ENCODE measurements at places on chromosomes 1 and 21.

DNA sequence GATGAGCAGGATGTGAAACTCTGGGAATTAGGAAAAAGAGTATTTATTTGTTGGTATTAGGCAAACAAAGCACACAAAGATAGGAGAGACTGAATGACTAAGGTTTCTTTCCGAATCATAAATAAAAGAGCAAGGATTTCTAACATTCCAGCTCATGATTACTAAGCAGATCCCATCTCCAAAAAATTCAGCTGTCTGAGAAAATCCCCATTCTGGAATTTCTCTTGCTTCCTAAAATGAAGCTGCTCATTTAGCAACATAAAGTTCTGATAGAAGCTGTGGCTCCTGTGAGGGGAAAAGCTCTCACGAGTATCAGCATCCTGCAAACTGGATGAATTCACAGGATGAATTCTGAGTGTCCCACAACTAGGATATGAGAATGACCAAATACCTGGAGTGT lies 6.7 kb upstream of the SH2D5 start:
- no peak for DNase-seq

- DNase-seq = no peak
Observed at GRCh38 chr21:31798842-31799704, 67.2 kb upstream of the SCAF4 start.

GRCh38 chr1:44685881-44686280 lies 11.4 kb downstream of the ARMH1 start:
- no peak for DNase-seq

GRCh38 chr21:42565206-42565810 lies 51.7 kb downstream of the SLC37A1 start:
- no peak for DNase-seq

DNA sequence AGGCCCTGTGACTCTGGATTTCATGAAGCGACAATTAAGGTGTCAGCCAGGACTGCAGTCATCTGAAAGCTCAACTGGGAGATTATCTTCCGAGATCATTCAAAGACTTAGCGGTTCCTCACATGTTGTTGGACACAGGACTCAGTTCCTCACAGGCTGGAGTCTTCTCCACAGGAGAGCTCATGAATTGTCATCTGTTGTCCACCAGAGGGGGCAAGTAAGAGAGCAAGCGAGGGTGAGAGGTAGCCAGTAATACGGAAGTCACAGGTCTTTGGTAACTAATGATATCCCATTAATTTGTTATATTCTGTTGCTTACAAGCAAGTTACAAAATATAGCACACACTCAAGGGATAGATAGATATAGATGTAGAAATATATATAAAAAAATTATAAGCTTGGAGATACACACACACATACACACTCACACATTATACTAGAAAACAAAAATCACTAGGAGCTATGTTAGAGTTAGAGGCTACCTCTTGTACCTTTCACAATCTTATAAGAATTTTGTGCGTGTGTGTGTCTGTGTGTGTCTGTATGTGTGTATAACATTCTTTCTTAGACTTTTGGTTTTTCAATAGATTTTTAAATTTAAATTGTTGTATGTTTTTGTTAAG lies 1695.3 kb downstream of the BRINP3 start:
- peak; percentile 79 for DNase-seq

DNA sequence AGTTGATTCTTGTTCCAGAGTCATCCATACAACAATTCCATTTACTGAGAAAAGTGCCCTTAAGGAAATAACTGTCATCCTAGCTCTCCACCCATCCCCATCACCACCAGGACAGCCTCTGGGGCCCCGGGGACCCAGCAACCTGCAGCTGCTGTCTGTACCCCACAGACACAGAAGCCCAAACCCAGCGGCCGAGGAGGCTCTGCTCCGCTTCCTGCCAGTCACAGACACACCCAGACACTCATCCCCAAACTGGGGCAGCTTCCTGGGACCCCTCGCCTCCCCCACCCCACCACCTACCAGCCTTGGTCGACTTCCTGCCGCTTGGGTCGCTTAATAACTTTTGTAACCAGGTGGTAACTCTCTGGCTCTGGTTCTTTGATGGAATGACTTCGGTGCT lies 121.6 kb upstream of the SLC25A33 start:
- no peak for DNase-seq

- no peak for DNase-seq
Observed at GRCh38 chr1:156706657-156707416, 1.5 kb upstream of the CRABP2 start.

GRCh38 chr1:2238361-2239012 lies 10.4 kb downstream of the SKI start:
- DNase-seq = no peak

DNA sequence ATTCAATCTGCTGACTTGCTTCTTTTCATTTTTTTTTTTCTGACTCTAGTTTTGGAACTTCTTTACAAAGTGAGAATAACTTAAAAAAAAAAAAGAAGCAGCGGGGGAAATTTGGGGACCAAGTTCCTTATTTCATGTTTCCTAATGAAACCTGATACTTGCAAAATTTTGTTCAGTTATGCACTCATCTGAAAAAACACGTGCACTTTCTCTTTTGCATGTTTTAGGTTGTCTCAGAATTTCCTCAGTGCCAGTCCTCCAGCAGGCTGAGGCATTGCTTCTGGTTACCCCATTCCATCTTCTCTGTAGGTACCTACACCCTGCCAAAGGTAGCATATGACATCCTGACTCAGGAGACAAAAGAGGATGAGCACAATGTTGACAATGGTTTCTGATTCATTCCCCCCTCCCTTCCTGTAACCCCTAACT lies 299.7 kb downstream of the GRIK1 start:
- DNase-seq = no peak

DNA sequence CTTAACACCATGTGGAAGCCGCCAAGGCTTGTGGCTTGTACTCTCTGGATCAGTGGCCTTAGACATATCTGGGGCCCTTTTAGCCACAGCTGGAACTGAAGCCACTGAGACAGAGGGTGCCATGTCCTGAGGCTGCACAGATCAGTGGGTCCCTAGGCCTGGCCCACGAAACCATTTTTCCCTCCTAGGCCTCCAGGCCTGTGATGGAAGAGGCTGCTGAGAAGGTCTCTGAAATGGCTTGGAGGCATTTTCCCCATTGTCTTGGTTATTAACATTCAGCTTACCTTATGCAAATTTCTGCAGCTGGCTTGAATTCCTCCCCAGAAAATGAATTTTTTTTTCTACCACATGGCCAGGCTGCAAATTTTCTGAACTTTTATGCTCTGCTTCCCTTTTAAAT lies 15.1 kb upstream of the DPH5 start:
- no peak for DNase-seq

GRCh38 chr1:36306210-36306901 lies at the start of gene SH3D21:
Gene SH3D21 (plus strand): TSS chr1:36306368. CDS start chr1:36306421, 53 bp downstream.
- DNase-seq = no peak

DNA sequence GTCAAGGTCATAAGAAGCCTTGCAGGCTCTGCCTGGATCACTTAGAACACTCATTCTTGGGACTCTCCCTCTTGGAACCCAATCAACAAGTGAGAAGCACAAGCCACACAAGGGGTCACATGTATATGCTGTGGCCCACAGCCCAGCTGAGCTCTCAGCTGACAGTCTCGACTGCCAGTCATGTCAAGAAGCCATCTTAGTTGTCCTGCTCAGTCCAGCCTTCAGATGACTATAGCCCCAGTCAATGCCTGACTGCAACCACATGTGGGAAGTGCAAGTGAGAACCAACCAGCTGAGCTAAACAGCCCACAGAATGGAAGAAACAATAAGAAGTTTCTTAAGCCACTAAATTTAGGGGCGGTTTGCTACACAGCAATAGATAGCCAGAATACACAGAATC lies 356.0 kb downstream of the KCNH1 start:
- DNase-seq = no peak

DNA sequence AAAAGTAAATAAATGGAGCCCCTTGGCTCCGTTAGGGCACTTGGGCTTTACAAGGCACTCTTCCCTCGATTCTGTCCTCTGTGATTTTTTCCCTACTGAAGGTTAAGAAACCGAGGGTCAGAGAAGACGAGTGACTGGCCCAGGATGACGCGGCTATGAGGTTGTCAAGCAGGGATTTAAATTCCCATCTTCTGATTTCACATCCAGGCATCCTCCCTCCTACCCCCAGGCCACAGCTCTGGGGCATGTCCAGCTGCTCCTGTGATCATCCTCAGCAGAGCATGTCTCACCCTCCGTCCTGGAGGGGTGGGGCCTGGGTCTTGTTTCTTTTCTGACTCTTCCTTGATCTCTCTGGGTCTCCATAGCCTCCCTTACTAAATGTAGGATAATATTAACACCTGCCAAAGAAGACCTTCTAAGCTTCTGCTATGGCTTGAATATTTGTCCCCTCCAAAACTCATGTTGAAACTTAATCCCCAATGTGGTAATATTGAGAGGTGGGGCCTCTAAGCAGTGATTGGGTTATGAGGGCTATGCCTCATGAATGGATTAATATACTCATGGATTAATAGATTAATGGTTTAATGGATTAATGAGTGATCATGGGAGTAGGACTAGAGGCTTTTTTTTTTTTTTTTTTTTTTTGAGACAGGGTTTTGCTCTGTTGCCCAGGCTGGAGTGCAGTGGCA lies 4.6 kb downstream of the CRYBG2 start:
- DNase-seq = peak; percentile 83

- DNase-seq = no peak
Observed at GRCh38 chr1:195740862-195741261, 867.4 kb downstream of the KCNT2 start.

DNA sequence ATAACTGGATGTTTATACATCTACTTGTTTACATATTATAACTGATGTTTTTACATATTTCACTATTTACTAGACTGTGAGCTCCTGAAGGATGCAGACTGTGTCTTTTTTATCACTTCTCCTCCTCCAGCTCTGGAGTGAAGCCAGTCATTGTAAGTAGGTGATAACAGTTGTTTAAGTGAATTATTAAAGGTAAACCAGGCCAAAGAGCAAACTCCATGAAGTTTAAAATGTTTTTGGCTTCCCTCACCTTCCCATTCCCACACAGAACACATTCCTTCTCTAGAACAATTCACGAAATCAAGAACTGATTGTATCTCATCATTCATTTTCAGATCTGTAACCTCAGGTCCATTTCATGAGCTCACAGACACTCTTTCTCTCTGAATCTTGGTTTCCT lies 98.3 kb downstream of the DAB1 start:
- no peak for DNase-seq

GRCh38 chr1:51621161-51621560 lies 4.3 kb downstream of the OSBPL9 start:
- no peak for DNase-seq

- DNase-seq = no peak
Observed at GRCh38 chr1:12053752-12054548, 9.2 kb upstream of the TNFRSF8 start.

- no peak for DNase-seq
Observed at GRCh38 chr1:206658264-206658980, 23.1 kb downstream of the DYRK3 start.

DNA sequence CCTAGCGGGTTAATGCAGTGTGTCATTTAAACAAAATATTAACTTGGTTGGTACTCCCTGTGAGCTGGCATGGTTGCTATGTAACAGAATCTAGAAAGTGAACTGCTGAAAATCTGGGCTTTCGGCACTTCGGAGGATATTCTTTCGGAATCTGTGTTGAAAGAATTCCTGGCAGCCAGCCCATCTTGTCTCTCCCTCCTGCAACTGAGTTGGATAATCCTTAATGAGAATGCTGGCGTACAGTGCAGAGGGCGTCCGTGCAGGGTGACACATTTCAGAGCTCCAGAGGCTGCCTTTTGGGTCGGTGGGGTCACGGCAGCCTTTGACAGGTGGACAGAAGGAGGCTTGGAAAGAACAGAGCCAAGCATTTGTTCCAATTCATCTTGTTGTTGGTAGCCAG lies 3.7 kb downstream of the KAZN start:
- DNase-seq = peak; percentile 79

- no peak for DNase-seq
Observed at GRCh38 chr1:60436186-60436585, 362.6 kb upstream of the C1orf87 start.

DNA sequence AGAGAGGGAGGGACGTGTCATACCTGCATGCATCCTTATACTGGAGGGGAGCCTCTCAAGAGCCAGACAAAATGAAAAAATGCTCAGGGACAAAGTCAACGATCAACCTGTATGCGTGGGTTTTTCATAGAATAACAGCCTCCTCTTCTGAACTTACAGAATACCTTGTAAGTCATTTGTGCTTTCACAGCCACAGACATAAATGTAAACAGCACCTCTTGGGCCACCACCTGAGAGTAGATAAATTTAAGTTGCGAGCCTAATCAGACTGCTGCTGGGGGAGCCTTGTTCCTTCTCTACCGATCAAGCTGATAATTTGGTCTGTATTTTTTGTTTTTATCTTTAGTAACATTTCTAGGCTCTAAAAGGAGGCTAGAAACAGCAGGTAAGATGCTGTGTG lies 223.1 kb downstream of the KIF26B start:
- no peak for DNase-seq

GRCh38 chr1:229114315-229114714 lies 156.6 kb upstream of the RAB4A start:
- DNase-seq = peak; percentile 29

DNA sequence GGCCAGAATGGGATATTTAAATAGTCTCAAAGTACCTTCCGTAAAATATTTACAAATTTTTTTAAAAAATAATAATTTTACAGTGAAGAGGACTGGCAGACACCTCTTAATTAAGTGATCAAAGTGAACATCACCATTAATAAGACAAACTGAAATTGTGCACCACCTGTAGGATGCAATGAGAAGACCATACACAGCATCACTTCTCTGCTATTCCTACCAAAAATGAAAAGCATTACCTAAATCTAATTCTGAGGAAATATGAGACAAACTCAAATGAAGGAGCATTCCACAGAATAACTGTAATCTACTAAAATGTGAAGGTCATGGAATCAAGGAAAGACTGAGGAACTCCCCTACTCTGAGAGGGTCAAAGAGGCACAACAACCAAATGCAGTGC lies 68.2 kb upstream of the PRDX6 start:
- no peak for DNase-seq

GRCh38 chr1:225517697-225518096 lies 89.9 kb upstream of the LBR start:
- DNase-seq = no peak

DNA sequence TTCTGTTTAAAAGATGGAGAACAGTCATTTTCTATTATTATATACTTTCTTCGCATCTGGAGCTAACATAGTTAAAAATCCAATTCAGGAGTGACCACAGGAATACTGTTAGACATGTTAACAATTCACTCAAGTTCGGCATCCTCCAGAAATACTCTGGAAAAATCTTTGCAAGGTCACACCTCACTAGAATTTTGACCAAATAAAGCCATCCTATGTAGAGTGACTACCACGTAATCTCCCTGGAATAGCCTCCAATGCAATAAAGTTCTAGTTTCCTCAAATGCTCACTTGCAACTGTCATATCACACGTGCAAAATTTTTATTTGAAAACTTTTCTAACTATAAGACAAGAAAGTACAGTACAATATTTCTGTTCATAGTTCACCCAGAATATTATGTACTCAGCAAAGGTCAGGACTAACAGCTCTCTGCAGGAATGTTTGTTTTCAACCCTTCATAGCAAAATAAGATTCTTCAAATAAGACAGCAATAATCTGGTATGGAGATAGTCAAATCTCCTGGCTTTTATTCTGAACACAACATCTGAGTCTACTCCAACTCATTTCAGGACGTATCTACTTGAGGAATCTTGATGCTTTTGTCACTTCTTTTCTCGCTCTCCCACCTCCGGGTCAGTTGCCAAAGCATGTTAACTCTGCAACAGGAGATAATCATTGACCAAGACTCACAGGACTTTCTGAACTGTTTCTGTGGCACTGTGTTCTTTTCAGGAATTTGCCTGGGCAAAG lies 82.6 kb downstream of the GDAP2 start:
- DNase-seq = no peak
